ENCODE measurements at places on chromosomes 5 and 9.

DNA sequence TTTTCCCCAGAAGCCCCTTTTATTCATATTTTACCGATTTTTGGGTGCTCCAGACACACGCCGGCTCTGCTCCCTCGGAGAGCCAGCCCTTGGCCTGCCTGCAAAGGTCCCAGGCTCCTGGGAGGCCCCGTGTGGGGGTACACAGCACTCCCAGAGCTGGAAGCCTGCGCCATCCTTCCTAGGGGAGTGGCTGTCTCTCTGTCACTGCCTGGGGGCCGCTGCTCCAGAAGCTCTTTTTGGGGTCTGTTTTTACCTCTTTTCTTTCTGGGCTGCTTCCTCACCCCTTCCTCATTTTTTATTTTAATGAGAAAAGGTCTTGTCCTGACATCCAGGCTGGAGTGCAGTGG is 119.1 kb upstream of the COL5A1 start:
- no peak for DNase-seq

DNA sequence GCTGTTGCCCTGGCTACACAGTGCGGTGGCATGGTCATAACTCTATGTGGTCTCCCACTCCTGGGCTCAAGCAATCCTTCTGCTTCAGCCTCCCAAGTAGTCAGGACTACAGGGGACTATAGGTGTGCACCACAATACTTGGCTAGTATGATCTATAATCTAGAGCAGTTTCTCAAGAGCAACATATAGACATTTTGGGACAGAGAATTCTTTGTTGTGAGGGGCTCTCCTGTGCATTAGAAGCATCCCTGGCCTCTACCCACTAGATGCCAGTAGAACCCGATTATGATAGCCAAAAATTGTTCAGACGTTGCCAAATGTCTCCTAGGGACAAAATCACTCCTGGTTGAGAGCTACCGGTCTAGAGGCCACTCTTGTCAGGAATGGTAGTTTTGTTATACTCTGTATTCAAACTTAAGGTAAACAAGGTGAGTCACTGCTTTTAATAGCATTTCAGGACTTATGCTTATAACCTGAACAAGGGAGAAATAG is 7.2 kb downstream of the ANKHD1 start:
- DNase-seq: no peak

GRCh38 chr9:113215132-113215531 is 5.9 kb downstream of the FKBP15 start:
- DNase-seq: no peak

- no peak for DNase-seq
Observed at GRCh38 chr5:51810592-51810991, 427.3 kb downstream of the ISL1 start.

DNA sequence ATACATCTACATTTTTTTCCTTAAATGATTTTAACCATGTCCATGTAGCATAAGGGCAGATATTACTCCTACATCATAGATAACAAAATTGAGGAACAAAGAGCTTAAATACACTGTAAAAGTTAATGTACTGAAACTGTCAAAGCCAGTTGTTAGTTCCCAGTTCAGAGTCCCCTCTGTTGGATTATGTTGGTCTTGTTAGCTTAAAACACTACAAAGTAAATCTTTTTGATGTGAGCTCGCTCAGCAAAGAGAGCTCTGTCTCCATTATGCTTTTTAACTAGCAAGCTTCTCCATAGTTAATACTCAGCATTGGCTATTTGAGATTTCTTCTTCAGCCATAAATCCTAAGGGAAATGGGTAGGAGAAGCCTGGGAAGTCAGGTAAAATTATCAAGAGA is 149.1 kb downstream of the ADAMTS6 start:
- DNase-seq: no peak

- no peak for DNase-seq
Observed at GRCh38 chr5:158995694-158996173, 104.0 kb downstream of the EBF1 start.

GRCh38 chr9:111178331-111179055 is 140.2 kb upstream of the LPAR1 start:
- no peak for DNase-seq

DNA sequence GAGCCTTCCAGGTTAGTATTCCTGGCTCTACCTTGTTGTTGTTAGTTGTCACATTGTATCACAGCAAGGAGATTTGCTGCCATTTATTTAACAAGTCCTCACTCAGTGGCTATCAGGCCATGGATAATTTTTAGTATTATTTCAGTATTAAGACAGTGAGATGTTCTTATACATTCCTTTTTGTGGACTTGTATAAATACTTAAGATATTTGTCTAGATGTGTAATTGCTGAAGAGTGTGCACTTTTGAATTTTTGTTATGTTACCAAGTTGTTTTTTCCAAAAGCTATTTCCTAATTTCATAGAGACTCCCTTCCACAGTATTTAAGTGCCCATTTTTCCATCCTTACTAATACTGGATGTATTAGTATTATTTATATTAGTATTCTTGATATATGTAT is 22.0 kb downstream of the SLC36A1 start:
- DNase-seq: no peak

DNA sequence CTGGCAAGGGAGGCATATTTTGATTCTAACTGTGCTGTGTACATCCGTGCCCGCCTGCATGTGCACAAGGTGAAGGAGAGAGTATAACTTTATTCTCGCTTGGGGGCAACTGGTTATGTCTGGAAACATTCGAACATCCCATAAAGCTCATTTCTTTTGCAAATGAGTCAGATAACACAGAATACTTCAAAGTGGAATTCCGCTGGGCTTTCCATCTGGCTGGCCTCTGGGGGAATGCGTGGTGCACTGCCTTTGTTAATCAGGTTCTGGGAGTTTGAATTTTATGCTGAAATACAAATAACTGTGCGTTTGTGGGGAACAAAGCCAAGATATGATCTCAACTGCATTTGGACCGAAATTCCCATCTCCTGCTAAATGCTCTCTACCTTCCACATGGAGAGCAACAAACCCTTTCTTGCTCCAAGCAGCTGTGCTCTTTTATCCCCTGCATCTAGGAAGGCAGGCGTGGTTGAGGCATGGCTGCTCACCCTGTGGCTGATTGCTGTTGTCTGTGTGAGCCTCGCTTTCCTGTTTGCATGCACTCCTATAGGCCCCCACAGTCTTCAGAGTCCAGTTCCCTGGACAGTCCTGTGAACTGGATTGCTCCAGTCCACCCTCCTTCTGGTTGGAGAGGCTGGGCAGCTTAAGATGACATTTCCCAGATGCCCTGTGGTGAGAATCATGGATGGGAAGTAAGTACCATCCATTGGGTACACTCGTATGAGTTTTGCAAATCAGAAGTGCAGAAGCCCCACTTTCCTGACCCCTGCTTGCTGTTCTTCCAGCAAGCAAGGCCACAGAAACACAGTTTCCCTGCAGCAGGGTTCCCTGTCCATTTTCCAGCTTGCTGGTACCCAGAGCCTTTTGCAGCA is 82.9 kb upstream of the ALDH1B1 start:
- DNase-seq: no peak

GRCh38 chr5:169169783-169170182 is 131.2 kb downstream of the SLIT3 start:
- DNase-seq: no peak

DNA sequence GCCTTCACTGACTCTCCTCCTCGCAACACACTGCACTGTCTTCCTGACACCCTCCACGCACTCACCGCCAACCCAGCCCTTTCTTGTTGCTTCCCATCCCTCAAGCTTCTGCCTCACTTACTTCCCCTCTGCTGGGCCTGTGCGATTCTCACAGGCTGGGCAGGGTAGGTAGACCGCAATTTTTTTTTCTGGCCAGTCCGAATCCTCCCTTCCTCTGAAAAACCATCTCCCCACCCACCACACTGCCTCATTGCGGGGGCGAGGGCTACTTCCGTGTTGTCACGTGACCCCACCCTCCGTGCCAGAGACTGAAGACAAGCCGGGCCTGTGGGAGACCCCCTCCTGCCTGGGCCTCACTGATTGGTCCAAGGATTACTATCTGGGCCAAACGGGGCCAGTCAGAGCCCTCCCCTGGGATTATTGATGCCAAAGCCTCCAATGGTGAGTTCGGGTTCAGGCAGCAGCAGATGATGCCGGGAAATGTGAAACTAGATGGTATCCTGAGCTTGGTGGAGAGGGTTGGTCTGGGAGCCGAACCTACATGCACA is 73.1 kb downstream of the STK10 start:
- peak; percentile 41 for DNase-seq

- DNase-seq: no peak
Observed at GRCh38 chr9:113899205-113899604, 23.1 kb downstream of the ZNF618 start.

- DNase-seq: peak; percentile 93
Observed at GRCh38 chr5:149381986-149382338, 2.9 kb upstream of the IL17B start.

GRCh38 chr5:87119588-87119987 is 148.1 kb upstream of the RASA1 start:
- DNase-seq: no peak

DNA sequence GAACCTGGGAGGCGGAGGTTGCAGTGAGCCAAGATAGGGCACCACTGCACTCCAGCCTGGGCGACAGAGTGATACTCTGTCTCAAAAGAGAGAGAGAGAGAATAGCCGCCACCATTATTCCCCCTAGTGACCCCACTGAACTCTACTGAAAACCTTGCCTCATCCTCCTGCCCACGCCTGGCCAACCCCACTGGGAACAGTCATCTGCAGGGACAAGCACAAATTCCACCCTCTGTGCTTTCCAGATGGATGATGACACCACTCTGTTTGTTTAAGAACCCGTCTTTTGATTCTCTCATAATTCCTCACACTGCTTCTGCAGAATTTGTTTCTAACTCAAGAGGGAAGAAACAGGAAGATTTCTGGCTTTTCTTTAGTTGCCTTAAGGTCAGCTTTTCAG is 12.2 kb downstream of the BHMT2 start:
- no peak for DNase-seq

GRCh38 chr9:19481121-19481870 is 72.5 kb downstream of the ACER2 start:
- DNase-seq: no peak

DNA sequence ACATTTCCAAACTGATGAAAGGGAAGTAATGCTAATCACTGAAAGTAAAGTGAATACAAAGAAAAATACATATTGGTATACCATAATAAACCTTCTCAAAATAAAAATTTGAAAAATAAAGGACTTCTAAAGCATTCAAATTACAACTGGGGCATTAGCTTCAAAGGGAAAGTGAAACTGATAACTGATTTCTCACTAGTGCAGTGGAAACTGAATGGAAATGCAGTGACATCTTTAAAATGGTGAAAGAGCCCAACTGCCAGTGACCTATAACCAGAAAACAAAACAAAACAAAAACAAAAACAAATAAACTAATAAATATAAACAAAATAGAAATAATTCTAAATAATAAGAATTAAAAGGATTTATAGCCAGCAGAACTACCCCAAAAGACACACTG is 297.5 kb upstream of the GRIN3A start:
- no peak for DNase-seq

- no peak for DNase-seq
Observed at GRCh38 chr5:27682600-27682999, 644.2 kb upstream of the CDH9 start.
